MCF 10A (cell line): ENCODE measurements at places on chromosomes 12 and 14.

GRCh38 chr14:104394409-104394851 is 185.1 kb upstream of the C14orf180 start:
- H3K27ac ChIP-seq, result no peak overlapping the region
- H3K36me3 ChIP-seq, result no peaks in the 10 kb centered on the region
- H3K4me3 ChIP-seq, result no peak overlapping the region
- peaks cover 49% of the 10 kb centered on the region for H3K27me3 ChIP-seq
- no peaks in the 10 kb centered on the region for H3K4me1 ChIP-seq

DNA sequence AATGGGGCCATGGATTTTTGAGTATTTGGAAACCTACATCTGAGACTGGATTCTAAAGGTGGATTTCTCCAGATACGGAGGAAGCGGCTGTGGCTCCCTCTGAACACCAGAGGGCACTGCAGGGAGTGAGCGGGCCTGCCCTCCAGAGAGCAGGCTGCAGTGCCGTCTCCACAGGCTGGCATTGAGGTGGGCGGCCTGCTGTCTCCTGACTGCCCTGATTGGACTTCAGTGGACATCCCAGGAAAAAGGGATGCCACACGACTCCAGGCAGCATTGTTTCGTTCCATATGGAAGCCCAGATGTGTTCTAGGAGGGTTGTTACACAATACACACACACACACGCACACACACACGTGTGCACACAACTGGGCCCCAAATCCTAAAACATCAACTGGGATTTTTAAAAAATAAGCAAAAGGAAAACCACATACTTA is 20.9 kb upstream of the ANO2 start:
- peaks cover 50% of the 10 kb centered on the region for H3K27me3 ChIP-seq
- peak; percentile 61 for DNase-seq
- no peaks in the 10 kb centered on the region for H3K36me3 ChIP-seq
- H3K4me3 ChIP-seq, result no peak overlapping the region
- H3K4me1 ChIP-seq, result no peaks in the 10 kb centered on the region
- no peak overlapping the region for H3K27ac ChIP-seq

GRCh38 chr14:23432946-23433345 is 2.5 kb downstream of the MYH7 start:
- no peak for DNase-seq
- H3K36me3 ChIP-seq, result no peaks in the 10 kb centered on the region
- H3K4me3 ChIP-seq, result no peak overlapping the region
- H3K27ac ChIP-seq, result no peak overlapping the region
- H3K27me3 ChIP-seq, result peaks cover 55% of the 10 kb centered on the region
- H3K4me1 ChIP-seq, result no peaks in the 10 kb centered on the region

- peaks cover 46% of the 10 kb centered on the region for H3K4me1 ChIP-seq
- no peak overlapping the region for H3K4me3 ChIP-seq
- peak overlapping the region; percentile 84 for H3K27ac ChIP-seq
- no peaks in the 10 kb centered on the region for H3K27me3 ChIP-seq
- peak; percentile 87 for DNase-seq
Measured at GRCh38 chr12:3311027-3311402, 180.0 kb upstream of the PRMT8 start.

- no peak overlapping the region for H3K4me3 ChIP-seq
- H3K36me3 ChIP-seq, result peaks cover 7% of the 10 kb centered on the region
- DNase-seq, result peak; percentile 91
- peaks cover 16% of the 10 kb centered on the region for H3K4me1 ChIP-seq
Measured at GRCh38 chr14:101405171-101405883, 156.0 kb upstream of the DIO3 start.
